Activated naive CD8-positive, alpha-beta T cell treated with anti-CD3 and anti-CD28 coated beads for 36 hours (primary cell): ENCODE measurements at places on chromosomes 7 and 10. TPM values are rescaled to one million over a fixed set of nuclear protein-coding genes. Genes with fewer than 3 reads are reported as not detected.

GRCh38 chr10:34157501-34157900, 657.6 kb downstream of the PARD3 start:
- H3K4me1 ChIP-seq = no peaks in the 10 kb centered on the region
- H3K36me3 ChIP-seq = no peaks in the 10 kb centered on the region
- H3K4me3 ChIP-seq = no peak overlapping the region
- peaks cover 7% of the 10 kb centered on the region for H3K27me3 ChIP-seq
- no peak for DNase-seq

DNA sequence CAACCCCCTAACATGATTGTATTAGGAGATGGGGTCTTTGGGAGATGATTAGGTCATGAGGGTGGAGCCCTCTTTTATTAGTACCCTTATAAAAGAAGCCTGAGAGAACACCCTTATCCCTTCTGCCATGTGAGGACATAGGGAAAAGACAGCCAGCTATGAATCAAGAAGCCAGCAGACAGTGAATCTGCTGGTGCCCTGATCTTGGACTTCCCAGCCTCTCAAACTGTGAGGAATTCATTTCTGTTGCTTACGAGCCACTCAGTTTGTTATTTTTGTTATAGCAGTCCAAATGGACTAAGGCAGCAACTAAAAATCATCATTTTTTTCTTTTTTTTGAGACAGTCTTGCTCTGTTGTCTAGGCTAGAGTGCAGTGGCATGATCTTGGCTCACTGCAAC, 59.8 kb downstream of the SLC18A2 start:
- H3K36me3 ChIP-seq = peaks cover 50% of the 10 kb centered on the region
- no peak overlapping the region for H3K4me3 ChIP-seq
- no peaks in the 10 kb centered on the region for H3K4me1 ChIP-seq
- no peak overlapping the region for H3K27ac ChIP-seq
- no peaks in the 10 kb centered on the region for H3K27me3 ChIP-seq

Gene LRIT1
- not detected for total RNA-seq

Gene LANCL2
- 18.3 TPM for total RNA-seq
